ENCODE measurements at places on chromosomes 2 and 18.

DNA sequence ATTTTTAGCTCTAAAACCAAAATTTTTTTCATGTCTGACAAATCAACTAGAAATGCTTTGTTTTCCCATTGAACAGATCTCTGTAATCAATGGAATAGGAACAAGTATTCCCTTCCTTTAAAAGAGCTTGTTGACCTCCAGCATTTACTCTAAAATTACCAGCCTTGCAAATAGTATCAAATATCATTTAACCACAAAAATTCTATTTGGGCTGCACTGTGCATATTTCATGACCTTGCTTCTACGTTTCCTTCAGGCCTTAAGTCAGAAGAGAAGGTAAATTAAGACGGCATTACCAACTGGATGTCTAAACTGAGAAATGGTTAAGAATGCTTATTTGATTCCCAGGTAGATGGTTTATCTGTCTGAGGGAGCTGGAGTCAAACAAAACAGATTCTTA lies 33.3 kb upstream of the NRXN1 start:
- no peak for DNase-seq

GRCh38 chr2:72982781-72983499 lies 65.6 kb downstream of the EMX1 start:
- DNase-seq = no peak

DNA sequence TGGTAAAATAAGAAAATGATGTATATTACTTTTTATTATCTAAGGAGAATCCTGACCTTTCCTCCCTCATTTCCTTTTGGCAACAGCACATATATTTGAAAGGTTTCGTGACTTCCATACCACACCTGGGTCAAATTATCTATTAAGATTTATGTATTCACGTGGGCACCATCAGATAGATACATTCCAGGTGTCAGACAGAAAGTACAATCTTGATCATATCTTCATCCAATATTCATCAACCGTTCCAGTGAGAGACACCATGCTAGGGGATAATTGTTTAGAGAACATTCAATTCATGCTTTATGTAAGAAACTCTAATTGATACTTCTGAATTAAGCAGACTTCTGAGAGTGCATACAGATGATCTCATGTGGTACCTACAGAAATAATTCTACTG lies 73.7 kb downstream of the SCN9A start:
- no peak for DNase-seq

DNA sequence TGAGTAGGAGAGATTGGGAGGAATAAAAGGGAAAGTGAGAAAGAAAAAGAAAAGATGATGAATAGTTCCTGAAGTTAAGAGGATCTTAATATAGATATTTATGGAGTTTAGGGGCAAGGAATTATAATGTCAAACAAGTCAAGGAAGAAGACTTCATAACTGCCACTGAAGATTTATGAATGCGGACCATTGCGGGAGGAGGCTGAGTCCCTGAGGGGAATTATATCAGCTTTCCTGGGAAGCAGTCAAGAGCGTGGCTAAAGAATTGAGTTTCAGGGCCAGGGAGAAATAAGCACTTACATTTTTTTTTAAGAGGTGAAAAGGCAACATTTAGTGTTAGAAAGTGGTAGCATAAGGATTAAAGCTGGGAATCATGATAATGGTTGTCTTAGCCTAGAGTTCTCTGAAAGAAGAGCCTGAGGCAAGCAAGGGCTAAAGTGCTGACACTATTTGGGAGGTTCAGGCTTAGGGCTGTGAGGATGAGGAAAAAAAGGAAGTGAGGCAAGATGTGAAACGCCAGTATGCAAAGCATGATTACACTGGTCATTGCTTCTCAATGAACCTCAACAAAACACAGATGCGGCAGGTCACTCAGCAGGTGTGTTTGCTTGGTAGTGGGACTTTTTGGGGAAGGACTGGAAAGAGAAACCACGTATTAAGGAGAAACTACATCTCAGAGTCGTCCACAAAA lies 217.1 kb downstream of the SLC4A3 start:
- no peak for DNase-seq

- no peak for DNase-seq
These were observed 189.1 kb downstream of the WDPCP start for GRCh38 chr2:63399156-63399555.

DNA sequence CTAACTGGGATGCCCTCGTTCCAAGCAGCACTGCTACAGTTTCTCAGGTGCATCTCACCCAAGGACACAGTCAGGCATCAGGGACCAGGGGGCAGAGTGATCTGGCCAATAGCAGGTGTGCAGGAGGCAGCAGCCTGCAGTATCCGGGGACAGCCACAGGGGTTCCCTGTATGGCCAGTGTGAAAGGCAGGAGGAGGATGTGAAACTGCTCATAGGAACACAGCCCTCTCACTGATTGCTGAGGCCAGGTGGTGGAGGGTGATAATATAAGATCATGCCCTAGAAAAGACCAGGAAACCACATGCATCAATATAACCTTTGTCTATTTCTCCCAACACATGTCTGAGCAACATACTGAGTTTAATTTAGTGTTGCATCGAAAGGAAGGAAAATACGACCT lies 112.7 kb upstream of the TACR1 start:
- peak; percentile 3 for DNase-seq

GRCh38 chr2:107738266-107738665 lies 88.4 kb upstream of the RGPD4 start:
- no peak for DNase-seq

- DNase-seq = no peak
These were observed 28.9 kb downstream of the NYAP2 start for GRCh38 chr2:225428360-225428759.

GRCh38 chr2:168673265-168674189 lies 128.9 kb upstream of the NOSTRIN start:
- no peak for DNase-seq

DNA sequence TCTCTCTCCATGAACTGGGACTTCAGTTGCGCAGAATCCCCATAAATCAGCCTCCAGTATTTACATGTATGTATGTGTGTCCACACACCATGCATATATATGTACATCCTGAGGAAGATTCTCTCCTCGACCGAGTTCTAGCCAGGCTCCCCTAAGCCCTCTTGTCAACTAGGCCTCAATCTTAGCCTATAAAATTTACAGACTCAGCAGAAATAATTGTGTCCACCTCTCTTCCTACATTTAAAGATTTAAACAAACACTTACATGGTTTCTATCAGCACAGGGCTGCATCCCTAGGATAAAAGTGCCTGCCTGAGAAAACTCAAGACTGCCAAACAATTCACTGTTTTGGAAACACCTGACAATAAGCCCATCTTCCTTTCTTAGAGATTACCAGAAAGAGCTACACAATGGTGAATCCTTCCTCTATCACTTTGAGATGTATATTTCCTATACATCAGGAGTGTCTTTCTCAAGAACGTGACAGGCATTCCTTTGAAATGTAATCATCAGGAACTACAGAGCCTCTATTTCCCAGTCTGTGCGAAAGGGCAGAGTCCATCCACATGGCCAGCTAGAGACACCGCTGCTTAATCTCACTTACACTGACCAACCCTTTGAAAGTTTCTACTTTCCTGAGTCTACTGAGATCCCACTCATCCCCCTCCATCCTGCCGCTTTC lies 39.5 kb downstream of the ZNF519 start:
- no peak for DNase-seq

DNA sequence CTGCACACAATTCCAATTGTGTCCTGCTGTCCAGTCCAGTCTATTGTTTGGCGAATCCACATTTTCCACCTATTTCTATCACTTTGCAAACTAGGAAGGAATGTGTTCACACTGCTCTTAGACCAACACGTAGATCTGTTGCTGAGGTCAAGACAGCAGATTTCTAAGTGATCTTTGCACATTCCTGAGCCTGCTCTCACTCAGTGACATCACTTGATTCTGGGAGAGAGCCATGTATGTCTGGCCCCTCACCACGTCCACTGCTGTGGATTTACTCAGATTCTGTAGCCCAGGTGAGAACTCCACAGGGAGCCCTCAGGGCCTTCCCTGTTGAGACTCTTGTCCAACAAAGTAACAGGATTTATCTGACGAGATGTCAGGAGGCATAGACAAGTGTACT lies 317.2 kb downstream of the TSN start:
- no peak for DNase-seq

GRCh38 chr18:62505669-62506494 lies 16.9 kb upstream of the ZCCHC2 start:
- DNase-seq = peak; percentile 32

DNA sequence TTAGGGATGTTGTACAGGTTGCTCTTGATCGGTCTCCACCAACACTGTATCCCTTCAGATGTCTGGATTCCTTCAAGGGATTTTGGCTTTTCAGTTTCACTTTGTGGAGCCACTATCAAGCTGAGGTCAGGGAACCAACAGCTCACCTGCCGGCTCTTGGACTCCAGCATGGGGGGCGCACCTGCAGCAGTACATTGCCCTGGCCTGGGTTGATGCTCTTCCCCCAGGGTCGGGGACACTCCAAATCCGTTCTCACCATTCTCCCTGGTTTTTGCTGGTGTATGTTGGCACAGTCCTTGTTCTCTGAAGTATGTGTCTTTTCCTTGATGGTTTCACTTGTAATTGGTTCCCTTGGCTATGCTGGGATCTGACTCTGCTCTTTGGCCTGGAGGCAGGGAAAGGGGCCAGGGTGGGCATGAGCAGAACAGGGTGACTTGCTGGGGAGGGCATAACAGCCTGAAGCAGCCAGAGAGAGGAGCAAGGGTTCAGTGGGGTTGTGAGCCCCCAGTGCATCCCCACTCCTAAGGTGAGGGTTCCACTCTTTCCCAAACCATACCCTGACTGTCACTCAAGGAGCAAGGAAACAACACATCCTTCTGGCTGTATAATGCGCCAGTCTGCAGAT lies 5.1 kb downstream of the ARHGEF4 start:
- DNase-seq = no peak

DNA sequence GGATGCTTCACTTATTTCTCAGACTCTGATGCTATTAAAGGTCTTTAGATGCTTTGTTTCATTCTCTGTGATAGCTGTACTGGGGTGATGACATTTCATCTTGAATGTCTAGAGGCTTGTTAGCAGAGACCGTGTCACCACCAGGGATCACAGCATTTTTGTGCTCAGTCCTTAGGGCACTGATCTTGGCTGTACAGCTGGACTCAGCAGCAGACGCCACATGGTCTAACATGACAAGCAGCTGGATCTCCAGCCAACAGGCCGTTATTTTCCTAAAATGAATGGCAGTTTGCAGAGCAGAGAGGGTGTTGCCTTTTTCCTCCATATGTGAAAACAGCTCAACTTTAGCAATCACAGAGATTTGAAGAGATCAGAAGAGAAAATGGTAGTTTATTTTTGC lies 491.8 kb downstream of the CDH2 start:
- DNase-seq = no peak

- no peak for DNase-seq
These were observed 39.6 kb downstream of the HS1BP3 start for GRCh38 chr2:20611077-20611843.

- no peak for DNase-seq
These were observed 43.2 kb downstream of the LDLRAD4 start for GRCh38 chr18:13261661-13262357.

- DNase-seq = peak; percentile 40
These were observed 577 bp downstream of the EHBP1 start for GRCh38 chr2:62705859-62706720.

GRCh38 chr18:51520676-51521180 lies 323.2 kb upstream of the MEX3C start:
- no peak for DNase-seq

- no peak for DNase-seq
These were observed 829 bp upstream of the KIAA2012 start for GRCh38 chr2:202072226-202072625.

- DNase-seq = peak; percentile 34
These were observed 34.9 kb downstream of the RAB10 start for GRCh38 chr2:26068602-26069298.

DNA sequence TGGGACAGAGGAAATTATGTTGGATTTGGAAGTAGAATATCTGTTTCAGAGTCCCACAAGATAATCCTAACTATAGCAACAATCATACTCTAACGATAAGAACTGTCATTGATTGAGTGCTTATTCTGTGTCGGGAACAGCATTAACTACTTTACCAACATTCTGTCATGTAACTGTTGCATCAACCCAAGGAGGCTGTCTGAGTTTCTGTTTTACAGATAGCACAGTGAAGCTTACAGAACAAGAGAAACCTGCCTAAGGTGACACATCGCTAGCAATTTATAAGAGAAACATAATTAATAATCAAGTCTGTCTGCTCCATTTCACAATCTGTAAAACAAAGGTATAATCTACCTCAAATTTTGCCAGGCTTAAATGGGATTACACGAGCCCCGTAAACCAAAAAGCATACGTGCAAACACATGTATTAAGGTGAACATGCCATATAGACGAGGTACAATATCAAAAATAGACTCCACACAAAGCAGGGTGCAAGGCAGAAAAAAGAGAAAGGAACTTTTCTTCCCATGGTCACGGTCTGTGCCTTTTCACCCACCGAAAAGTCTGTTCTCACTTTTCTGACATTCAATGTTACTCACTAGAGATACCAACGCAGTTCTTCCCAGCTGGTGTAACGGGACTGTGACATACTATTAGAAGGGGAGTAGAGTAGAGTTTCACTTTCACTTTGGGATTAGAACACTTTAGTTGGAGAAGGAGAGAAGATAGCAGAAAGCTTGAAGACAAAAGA lies 37.2 kb upstream of the SLC8A1 start:
- no peak for DNase-seq

DNA sequence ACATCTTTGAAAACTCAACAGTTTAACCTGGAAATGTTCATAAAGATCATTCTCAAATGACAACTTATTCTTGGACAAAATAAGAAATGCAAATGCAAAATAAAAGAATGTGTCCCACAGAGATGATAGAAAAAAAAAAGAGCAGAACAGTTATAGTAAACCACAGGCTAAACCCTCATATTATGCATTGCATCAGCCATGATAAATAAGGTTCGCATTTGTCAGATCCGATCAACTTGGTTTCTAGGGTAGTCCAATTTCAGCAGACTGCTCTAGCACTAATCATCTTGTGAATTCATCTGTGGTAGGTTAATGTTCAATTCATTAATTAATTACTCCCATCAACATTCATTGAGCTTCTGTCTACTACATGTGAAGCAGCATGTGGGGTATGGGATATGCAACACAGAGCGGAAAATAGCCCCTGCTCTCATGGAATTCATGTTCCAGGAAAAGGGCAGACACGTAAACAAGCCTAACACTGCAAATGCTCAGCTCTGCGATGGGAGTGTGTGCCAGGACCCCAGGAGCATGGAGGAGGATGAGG lies 316.2 kb upstream of the REV1 start:
- no peak for DNase-seq

DNA sequence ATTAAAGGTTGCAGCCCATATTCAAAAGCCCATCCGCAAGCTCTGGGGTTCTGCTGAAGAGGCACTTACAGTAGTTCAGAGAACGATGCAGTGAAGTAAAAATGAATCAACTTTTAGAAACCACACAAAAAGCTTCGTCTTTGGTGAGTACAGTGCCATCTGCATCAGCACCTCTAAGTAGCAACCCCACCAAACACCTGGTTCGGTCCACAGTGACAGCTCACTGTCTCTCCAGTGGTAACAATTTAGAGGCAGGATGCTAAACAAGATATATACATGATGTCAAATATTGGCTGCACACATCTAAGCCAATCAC lies 275.4 kb upstream of the TCF4 start:
- no peak for DNase-seq

Data from activated naive CD8-positive, alpha-beta T cell treated with anti-CD3 and anti-CD28 coated beads, Interleukin-2, amount 50 U/mL, for 24 hours (primary cell).